ENCODE measurements at places on chromosomes 12 and 14.
A peak's percentile ranks its signal among the peaks of the same experiment; 100 is the strongest.

- DNase-seq = no peak
Observed at GRCh38 chr12:42204362-42204761, 33.7 kb downstream of the YAF2 start.

- no peak for DNase-seq
Observed at GRCh38 chr12:114483996-114484395, 78.1 kb upstream of the TBX5 start.

- peak; percentile 25 for DNase-seq
Observed at GRCh38 chr12:19546611-19547162, 107.4 kb downstream of the AEBP2 start.

- DNase-seq = no peak
Observed at GRCh38 chr12:98533723-98534251, 18.4 kb downstream of the TMPO start.

- DNase-seq = no peak
Observed at GRCh38 chr12:45049912-45050750, 768 bp downstream of the DBX2 start.

DNA sequence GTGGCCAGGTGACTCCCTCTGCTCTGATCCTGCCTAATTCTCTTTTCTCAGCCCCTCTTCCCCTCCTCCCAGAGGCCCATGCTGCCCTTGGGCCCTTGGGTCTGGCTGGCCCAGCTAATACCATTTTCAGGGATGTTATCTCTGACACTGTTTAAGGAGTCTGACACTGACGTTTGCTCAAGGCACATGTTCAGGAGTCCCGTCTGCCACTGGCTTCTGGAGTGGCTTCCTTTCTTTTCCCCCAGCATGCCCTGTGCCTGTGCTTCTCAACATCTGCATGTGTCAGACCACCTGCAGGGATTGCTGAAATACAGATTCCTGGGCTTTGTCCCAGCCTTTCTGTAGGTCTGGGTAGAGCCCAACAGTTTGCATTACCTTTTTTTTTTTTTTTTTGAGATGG is 128.9 kb downstream of the BCL11B start:
- DNase-seq = no peak

DNA sequence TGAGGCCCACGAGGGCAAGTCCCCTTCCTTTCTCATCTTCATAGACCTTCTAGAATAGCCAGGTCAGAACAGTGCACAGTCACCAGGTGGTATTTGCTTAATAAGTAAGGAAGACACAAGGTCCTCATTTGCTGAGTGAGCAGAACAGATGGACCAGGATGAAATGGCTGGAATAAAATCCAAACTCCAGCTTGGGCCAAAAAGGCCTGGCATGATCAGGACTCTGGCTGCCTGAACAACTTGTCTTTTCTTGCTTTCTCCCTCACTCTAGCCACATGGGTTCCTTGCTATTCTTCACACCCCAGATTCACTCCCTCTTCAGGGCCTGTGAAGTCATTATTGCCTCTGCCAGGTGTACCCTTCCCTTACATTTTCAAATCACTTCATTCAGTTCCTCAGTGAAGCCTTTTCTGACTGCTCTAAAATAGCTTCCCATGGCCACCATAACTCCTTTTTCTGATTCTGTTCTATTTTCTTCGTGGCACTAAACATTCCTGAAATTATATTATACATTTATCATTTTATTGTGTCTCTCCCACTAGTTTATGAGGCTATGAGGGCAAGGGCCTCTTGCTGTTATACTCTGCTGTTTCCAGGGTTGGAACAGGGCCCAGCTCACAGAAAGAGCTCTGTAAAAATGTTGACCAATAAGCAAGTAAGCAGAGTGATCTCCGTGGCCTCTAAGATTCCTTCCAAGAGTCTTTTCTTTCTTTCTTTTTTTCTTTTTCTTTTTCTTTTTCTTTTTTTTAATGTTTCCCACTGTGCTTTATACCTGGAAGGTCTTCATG is 150.8 kb downstream of the TTC8 start:
- DNase-seq = no peak

- no peak for DNase-seq
Observed at GRCh38 chr12:69106482-69107118, 132.8 kb upstream of the CPSF6 start.

- DNase-seq = no peak
Observed at GRCh38 chr14:102928412-102929240, 6.2 kb downstream of the AMN start.

- DNase-seq = no peak
Observed at GRCh38 chr12:2613326-2614073, 181.3 kb upstream of the FKBP4 start.

DNA sequence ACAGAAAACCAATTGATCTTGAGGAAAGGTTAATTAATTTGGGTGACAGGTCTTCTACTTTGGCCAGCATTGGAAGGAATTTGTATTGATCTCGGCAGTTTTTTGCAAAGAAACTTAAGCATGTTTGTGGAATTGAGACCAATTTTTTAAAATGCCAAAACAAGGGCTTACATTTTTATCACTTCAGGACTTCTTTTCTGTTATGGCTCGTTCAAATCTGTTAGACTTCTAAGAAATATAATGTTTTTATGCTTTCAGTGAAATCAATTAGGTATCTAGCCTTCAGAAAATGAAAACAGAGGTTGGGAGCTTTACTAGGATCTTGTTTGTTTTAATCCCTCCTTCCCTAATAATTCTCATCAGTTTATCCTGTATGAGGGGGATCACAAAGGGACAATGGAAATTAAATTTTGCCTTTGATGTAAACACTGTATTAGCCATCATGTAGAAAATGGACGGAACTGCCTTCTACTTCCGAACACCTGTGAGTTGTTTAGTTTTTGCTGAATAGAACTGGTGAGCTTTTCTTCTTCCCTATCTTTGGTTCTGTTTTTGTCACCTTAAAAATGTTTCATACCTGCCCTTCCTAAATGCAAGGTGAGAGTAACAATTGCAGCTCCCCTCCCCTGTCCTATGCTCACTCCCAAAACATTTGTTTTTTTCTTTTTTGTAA is 7.8 kb downstream of the FOXA1 start:
- no peak for DNase-seq

GRCh38 chr12:124508381-124509079 is 58.9 kb downstream of the NCOR2 start:
- DNase-seq = no peak

GRCh38 chr14:96603350-96604255 is 101.4 kb downstream of the PAPOLA start:
- DNase-seq = no peak

DNA sequence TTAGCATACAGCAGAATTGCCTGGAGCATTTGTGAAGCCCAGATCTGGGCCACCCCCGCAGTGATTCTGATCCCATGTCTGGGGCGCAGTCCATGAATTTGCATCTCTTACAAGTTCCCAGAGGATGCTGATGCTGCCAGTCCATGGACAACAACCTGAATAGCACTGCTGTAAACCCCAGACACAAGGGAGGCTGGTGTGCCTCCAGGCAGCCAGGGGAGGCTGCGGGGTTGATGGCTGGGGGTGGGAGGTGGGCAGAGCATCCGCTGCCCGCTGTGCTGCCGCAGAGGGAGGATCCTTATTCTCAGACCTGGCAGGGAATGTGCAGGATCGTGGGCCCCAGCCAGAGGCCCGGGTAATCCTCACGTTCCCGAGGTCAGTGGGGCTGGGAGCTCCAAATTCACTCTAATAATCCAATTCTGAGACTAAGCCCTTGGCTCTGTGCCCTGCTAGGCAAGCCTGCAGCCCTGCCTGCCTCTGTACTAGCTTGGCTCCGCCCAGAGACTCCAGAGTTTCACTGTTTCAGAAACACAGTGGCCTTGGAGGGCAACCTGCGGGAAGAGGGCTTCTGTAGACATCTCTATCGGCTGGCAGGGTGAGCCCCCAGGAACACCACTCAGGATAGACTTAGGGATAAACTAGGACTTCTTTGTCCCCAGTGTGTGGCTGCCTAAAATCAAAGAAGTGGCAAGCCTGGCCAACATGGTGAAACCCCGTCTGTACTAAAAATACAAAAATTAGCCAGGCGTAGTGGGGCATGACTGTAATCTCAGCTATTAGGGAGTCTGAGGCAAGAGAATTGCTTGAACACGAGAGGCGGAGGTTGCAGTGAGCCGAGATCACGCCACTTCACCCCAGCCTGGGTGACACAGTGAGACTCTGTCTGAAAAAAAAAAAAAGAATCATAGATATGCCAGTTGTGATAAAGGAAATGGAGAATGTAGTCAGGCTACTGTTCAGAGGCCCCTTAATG is 17.8 kb upstream of the MLEC start:
- no peak for DNase-seq

DNA sequence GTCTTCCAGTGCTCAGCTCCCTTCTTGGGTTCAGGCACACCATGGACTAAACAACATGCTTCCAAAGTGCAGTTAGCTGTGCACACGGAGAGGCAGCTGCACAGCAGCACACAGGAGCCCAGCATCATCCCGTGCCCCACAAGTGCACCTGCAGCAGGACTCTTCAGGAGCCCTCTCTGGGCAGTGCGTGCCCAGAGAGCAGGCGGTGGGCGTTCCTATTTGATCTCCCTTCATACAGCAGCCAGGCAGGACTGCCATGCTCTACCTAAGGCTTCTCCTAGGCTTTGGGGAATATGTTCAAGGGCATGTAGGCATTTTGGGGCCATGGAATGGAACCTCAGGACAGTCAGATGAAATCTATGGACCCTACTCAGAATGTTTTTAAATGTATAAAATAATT is 35.5 kb downstream of the ANO2 start:
- no peak for DNase-seq

DNA sequence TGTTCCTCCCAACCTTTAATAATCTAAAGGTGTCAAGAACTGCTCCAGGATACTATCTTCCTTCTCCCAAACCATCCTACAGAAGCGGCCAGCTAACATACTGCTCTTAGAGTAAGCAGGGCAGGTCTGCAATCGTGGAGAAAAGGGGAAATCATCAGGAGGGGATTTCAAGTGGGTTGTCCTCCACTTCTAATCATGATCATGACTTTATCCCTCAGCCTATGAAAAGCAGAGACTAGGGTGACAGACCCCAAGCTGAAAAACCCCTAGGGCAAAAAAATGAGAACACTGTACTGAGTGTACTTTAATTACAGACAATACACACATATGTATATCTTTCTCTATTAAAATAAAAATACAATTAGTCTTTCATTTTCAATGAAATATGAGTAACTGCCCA is 13.9 kb downstream of the DUSP16 start:
- no peak for DNase-seq

- no peak for DNase-seq
Observed at GRCh38 chr12:55428331-55429243, 2.5 kb downstream of the OR6C76 start.

GRCh38 chr14:88421286-88421685 is 35.8 kb downstream of the SPATA7 start:
- DNase-seq = no peak

DNA sequence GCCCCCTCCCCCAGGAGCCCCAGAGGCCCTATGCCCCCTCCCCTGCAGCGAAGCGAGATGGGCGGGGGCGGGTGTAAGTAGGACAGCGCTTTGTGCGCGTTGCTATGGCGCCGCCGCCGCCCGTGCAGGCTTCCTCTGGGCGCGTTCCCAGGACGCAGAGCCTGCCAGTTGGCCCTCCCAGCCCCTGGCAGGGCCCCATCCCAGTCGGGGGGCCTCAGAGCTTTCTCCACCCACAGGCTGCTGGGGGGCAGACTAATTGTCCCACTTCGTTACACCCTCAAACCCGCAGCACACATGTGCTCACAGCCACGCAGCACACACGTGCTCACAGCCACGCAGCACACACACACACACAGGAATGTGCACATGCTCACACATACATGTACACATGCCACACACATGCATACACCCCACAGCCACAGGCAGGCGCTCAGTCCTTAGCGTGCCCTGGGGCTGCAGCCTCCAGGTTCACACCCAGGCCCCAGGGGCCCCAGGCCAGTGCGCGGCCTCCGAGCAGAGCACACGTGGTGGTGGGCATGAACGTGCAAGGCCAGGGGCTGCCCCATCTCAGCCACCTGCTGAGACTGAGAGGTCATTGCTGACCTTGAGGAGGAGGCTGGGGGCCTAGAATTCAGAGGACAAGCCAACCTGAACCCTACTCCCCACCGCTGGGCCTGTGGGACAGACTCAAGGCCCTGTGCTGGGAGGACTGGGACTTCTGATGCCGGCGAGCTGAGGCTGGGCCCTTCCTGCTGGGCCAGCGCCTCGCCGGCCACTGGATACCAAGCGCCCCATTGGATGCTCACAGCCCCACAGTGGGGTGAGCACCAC is 15.6 kb downstream of the TRMT61A start:
- DNase-seq = no peak

DNA sequence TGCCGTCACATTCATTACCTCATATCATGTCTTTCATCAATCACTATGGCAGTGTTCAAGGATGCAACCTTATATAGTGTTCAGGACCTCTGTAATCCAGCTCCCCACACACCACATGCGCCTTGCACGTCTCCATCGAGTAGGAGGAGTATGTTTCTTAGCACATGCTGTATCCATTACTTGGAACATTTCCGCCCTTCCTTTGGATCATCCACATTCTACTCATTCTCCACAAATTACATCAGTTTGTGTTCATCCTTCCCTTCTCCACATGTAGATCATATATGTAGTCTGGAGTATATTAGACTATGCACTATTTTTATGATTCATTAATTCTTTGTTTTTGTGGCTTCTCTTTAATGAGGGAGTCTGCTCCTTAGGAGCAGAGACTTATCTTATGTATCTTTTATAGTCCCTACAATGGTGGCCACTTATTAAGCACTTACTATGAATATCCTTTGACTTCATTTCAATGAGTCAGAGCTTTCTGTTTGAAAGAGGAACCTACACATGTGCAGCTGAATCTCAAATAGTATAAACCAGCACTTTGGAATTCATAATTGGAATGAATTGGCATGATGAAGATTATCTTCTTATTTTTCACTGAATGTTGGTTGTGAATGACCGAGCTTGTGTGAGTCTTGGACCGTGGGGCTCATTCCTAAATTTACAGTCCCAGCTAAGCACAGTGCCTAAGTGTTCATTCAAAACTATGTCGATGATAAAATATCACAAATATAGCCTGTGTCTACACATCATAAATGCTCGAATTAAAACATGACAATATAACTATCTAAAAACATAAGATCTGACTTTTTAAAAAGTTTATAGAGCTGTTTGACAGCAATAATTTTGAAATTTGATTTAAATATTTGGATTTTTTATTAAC is 30.2 kb upstream of the NPAS3 start:
- DNase-seq = no peak

DNA sequence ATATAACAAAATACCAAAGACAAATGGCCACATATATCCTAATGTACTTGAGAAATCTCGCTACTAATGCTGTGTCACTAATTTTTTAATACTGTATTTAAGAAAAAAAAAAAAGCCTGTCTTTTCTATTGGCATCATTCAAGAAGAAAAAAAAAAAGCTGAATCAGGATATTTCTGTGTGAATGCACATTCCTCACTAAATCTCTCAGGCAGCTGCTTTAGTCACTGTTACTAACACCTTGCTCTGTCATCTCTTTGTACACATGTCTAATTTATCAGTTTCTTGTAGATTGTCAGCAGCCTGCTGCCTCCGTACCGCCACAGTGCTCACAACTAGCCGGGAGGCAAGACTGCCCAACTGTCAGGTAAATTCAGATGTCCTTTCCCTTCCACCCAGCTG is 32.0 kb upstream of the FGD4 start:
- DNase-seq = no peak

- DNase-seq = no peak
Observed at GRCh38 chr14:68774771-68775613, 17.9 kb downstream of the ZFP36L1 start.

- DNase-seq = no peak
Observed at GRCh38 chr14:32662211-32662610, 276.5 kb upstream of the NPAS3 start.
